Activated CD4-positive, alpha-beta T cell treated with anti-CD3 and anti-CD28 coated beads for 36 hours (primary cell): ENCODE measurements at places on chromosomes 2 and 18. TPM values are rescaled to one million over a fixed set of nuclear protein-coding genes. Genes with fewer than 3 reads are reported as not detected.

- no peak for DNase-seq
- H3K36me3 ChIP-seq = peaks cover 53% of the 10 kb centered on the region
- peaks cover 24% of the 10 kb centered on the region for H3K4me1 ChIP-seq
- H3K27ac ChIP-seq = no peak overlapping the region
These were observed 247.5 kb downstream of the NBAS start for GRCh38 chr2:15313657-15314056.

- H3K36me3 ChIP-seq = no peaks in the 10 kb centered on the region
- peaks cover 3% of the 10 kb centered on the region for H3K27me3 ChIP-seq
- no peak overlapping the region for H3K27ac ChIP-seq
- DNase-seq = peak; percentile 14
- H3K4me3 ChIP-seq = no peak overlapping the region
These were observed 19.6 kb upstream of the RPIA start for GRCh38 chr2:88671786-88672427.

GRCh38 chr18:48050176-48050575 lies 119.7 kb upstream of the SMAD2 start:
- peaks cover 14% of the 10 kb centered on the region for H3K27me3 ChIP-seq
- no peaks in the 10 kb centered on the region for H3K4me1 ChIP-seq
- H3K27ac ChIP-seq = no peak overlapping the region
- no peak for DNase-seq

GRCh38 chr2:118565786-118566540 lies 281.5 kb downstream of the EN1 start:
- DNase-seq = no peak
- H3K4me3 ChIP-seq = no peak overlapping the region
- H3K27me3 ChIP-seq = peaks cover 5% of the 10 kb centered on the region
- no peaks in the 10 kb centered on the region for H3K36me3 ChIP-seq
- H3K27ac ChIP-seq = no peak overlapping the region

DNA sequence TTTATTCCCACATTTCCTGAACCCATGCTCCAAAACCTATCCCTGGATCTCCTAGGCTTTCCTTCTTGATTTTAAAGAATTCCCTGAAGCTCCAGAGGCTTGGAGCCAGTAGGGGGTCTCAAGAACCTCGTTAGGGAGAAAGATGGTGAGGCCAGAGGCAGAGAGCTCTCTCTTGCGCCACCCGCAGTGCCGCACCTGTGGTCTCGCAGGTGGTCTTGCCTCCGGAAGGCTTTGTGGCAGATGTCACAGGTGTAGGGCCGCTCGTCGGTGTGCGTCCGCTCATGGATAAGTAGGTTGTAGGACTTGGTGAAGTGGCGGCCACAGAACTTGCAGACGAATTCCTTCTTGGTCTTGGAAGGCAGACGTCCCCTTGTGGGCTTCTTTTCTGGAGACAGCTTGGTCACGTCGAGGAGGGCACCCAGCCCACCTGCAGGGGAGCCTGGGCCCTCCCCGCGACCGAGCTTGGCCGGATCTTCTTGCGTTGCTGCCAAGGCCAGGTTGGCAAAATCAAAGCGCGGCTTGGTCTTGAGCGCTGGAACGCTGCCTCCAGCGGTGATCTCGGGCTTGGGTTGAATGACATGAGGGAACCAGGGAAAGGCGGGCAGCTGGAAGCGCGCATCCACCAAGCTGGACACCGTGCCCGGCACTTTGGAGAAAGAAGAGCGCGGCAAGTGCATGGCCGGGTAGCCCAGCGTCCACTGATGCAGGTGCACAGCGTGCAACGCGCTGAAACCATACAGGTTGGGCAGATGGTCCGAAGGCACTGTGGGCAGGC lies 5.3 kb downstream of the OSR1 start:
- H3K4me3 ChIP-seq = no peak overlapping the region
- peak; percentile 10 for DNase-seq
- H3K36me3 ChIP-seq = peaks cover 1% of the 10 kb centered on the region
- H3K27ac ChIP-seq = no peak overlapping the region
- H3K4me1 ChIP-seq = peaks cover 38% of the 10 kb centered on the region

DNA sequence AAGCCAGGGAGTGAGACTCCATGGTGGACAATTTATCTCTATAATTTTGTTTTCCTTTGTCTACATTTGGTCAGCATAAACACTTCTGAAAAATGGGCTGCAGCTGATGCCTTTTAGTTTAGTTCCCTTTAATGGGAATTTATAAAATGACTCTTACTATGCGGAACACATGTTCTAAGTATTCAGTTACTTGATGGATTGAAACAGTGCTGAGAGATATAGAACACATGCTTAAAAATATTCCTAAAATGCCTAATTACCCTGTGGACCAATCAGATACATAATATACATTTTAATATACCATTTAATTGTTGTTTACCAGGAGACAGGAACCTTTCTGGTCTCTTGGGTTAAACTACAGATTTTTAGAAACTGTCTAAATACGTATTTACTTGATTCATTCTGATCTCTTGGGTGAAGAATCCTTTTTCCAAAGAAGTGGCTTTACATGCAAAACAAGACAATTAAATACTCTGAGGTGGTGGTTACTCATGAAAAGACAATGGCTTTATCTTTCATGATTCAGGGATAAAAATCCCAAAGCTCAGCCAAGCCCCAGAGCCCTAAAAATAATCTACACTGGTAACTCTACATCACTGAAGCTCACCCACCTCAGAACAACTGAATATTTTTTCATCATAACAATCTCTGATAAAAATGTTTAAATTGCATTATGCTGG lies 128.1 kb upstream of the SERTAD2 start:
- no peaks in the 10 kb centered on the region for H3K4me1 ChIP-seq
- no peak for DNase-seq
- no peaks in the 10 kb centered on the region for H3K36me3 ChIP-seq
- H3K4me3 ChIP-seq = no peak overlapping the region

DNA sequence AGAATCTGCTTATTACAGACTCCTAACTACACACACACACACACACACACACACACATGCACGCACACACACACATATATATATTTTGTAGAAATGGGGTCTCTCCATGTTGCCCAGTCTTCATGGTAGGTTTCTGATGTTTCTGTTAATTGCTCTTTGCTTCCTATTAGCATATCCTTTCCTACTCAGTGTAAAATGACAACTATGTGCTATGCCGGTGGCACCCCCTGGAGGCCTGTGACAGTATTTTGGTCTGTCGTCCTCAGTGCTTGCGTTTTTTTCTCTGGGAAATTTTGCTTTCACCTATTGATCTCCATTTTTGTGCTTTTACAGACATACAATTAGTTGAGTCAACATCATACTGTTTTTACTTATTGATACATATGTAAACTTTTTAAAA lies 322.1 kb downstream of the LRRTM1 start:
- H3K4me3 ChIP-seq = no peak overlapping the region
- no peaks in the 10 kb centered on the region for H3K36me3 ChIP-seq
- peak; percentile 18 for DNase-seq
- no peaks in the 10 kb centered on the region for H3K4me1 ChIP-seq
- H3K27ac ChIP-seq = no peak overlapping the region

GRCh38 chr2:215360596-215360995 lies 48.7 kb downstream of the ATIC start:
- no peaks in the 10 kb centered on the region for H3K27me3 ChIP-seq
- H3K27ac ChIP-seq = no peak overlapping the region
- H3K4me1 ChIP-seq = no peaks in the 10 kb centered on the region
- H3K4me3 ChIP-seq = no peak overlapping the region

GRCh38 chr2:18435426-18436037 lies 124.9 kb downstream of the RDH14 start:
- H3K4me1 ChIP-seq = no peaks in the 10 kb centered on the region
- no peak overlapping the region for H3K27ac ChIP-seq
- H3K4me3 ChIP-seq = no peak overlapping the region
- peaks cover 3% of the 10 kb centered on the region for H3K27me3 ChIP-seq
- no peaks in the 10 kb centered on the region for H3K36me3 ChIP-seq

- H3K27me3 ChIP-seq = peaks cover 56% of the 10 kb centered on the region
- peak overlapping the region; percentile 55 for H3K27ac ChIP-seq
- peaks cover 18% of the 10 kb centered on the region for H3K4me1 ChIP-seq
- peak overlapping the region; percentile 33 for H3K4me3 ChIP-seq
- peak; percentile 23 for DNase-seq
These were observed 12.0 kb downstream of the TMEM163 start for GRCh38 chr2:134706587-134707329.

DNA sequence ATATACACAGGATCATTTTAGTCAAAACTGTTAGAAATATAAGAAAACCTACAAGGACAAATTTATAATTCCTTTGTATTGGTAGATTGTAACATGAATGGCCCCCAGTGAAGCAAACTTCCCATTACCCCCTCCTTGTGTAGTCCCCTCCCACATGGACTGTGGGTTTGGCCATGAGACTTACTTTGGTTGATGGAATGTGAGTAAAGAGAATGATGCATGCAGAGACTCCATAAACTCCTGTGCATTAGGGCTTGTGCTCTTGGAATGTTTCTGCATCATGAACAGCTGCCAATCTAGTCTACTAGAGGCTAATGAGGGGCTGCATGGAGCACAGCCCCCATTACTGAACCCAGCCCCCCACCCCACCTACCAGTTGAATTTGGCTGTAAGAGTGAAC lies 8.3 kb upstream of the TGFA start:
- no peak overlapping the region for H3K4me3 ChIP-seq
- peaks cover 5% of the 10 kb centered on the region for H3K27me3 ChIP-seq
- H3K4me1 ChIP-seq = no peaks in the 10 kb centered on the region
- no peak overlapping the region for H3K27ac ChIP-seq

GRCh38 chr18:11501352-11501751 lies 108.0 kb upstream of the SLC35G4 start:
- DNase-seq = no peak
- no peaks in the 10 kb centered on the region for H3K4me1 ChIP-seq
- H3K27ac ChIP-seq = no peak overlapping the region
- no peaks in the 10 kb centered on the region for H3K36me3 ChIP-seq
- peaks cover 8% of the 10 kb centered on the region for H3K27me3 ChIP-seq

The UGT1A3 gene
- total RNA-seq = not detected

The MBD5 gene
- total RNA-seq = 20.1 TPM

The POTEC gene
- not detected for total RNA-seq

GRCh38 chr18:6731222-6731596 lies 1.7 kb downstream of the ARHGAP28 start:
- H3K27ac ChIP-seq = no peak overlapping the region
- peaks cover 17% of the 10 kb centered on the region for H3K27me3 ChIP-seq
- H3K36me3 ChIP-seq = no peaks in the 10 kb centered on the region
- no peak for DNase-seq
- peaks cover 5% of the 10 kb centered on the region for H3K4me1 ChIP-seq

- no peak overlapping the region for H3K4me3 ChIP-seq
- DNase-seq = no peak
- H3K4me1 ChIP-seq = no peaks in the 10 kb centered on the region
- H3K36me3 ChIP-seq = peaks cover 12% of the 10 kb centered on the region
These were observed 30.7 kb downstream of the IMPA2 start for GRCh38 chr18:12011957-12012549.

The ABCB11 gene
- not detected for total RNA-seq

GRCh38 chr2:165044505-165045303 lies 89.4 kb upstream of the SLC38A11 start:
- no peaks in the 10 kb centered on the region for H3K27me3 ChIP-seq
- no peaks in the 10 kb centered on the region for H3K36me3 ChIP-seq
- no peak overlapping the region for H3K27ac ChIP-seq
- H3K4me1 ChIP-seq = no peaks in the 10 kb centered on the region
- no peak for DNase-seq

GRCh38 chr2:12316476-12316875 lies 400.3 kb upstream of the TRIB2 start:
- H3K36me3 ChIP-seq = no peaks in the 10 kb centered on the region
- no peak for DNase-seq
- no peak overlapping the region for H3K27ac ChIP-seq
- H3K4me1 ChIP-seq = peaks cover 12% of the 10 kb centered on the region

The TCF23 gene
- 0.02 TPM for total RNA-seq

- peaks cover 4% of the 10 kb centered on the region for H3K4me1 ChIP-seq
- DNase-seq = no peak
- H3K27ac ChIP-seq = no peak overlapping the region
- no peak overlapping the region for H3K4me3 ChIP-seq
- peaks cover 5% of the 10 kb centered on the region for H3K27me3 ChIP-seq
These were observed 163.0 kb downstream of the MREG start for GRCh38 chr2:215850380-215850779.

DNA sequence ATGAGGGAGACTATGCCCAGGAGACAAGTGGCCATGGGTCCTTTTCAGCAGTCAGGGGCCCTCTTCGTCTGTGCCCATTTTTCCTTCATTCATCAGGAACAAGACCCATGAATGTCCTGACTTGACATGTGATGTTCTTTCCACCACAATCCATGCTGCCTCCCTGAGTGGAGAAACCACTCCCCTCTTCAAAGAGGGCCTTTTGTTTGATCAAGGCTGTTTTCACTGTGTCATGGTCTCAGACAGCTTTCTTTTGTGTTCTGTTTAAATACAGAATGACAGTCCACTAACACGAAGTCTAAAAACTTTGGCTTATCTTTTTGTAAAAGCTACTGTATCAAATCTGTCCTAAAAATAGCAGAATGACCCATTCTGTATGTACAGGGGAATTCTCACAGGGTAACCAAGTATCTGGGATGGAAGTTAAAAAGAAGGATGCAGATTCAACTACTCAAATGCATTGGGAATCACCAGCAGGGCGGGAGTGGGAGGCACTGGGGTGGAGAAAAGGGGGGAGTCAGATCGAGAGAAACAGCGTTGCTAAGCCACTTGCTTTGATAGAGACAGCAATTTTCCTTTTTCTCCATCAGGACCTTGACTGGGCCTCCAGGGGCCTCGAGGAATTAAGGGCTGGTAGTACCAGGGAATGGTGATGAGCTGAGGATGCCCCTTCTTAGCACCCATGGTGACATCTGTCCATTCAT lies 13.9 kb downstream of the LRP2 start:
- no peaks in the 10 kb centered on the region for H3K4me1 ChIP-seq
- peaks cover 8% of the 10 kb centered on the region for H3K27me3 ChIP-seq
- DNase-seq = no peak
- no peak overlapping the region for H3K27ac ChIP-seq
- no peaks in the 10 kb centered on the region for H3K36me3 ChIP-seq

GRCh38 chr18:9348079-9348671 lies 13.6 kb downstream of the TWSG1 start:
- DNase-seq = no peak
- no peak overlapping the region for H3K4me3 ChIP-seq
- H3K27ac ChIP-seq = no peak overlapping the region

The EFEMP1 gene
- not detected for total RNA-seq

DNA sequence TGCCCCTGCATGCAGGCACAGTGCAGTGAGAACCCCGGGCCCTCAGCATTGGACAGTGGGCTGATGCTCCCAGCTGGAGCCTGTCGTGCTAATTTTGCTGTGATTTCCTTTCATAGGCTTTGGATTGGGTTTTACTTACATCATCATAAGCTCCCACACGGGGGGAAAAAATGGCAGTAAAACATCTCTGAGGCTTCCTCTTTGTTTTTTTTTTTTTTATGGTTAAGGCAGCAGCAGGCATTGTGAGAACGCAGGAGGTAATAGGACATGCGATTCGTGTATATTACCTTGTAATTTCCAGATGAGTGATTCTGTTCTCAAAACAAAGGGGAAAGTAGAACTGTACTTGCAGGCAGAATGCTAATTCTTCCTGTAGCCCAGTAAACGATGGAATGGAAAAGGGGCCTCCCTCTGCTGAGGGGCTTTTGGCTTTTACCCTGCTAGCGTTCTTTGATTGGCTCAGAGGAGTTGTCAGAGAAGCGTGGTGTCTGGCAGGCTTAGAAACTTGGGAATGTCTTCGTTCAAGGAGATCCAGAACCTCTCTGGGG lies 89.7 kb downstream of the NPAS2 start:
- no peak for DNase-seq
- H3K27me3 ChIP-seq = peaks cover 1% of the 10 kb centered on the region
- no peak overlapping the region for H3K27ac ChIP-seq
- H3K4me1 ChIP-seq = peaks cover 8% of the 10 kb centered on the region
- peaks cover 2% of the 10 kb centered on the region for H3K36me3 ChIP-seq
- no peak overlapping the region for H3K4me3 ChIP-seq
